ENCODE measurements at places on chromosomes 5 and 9.

DNA sequence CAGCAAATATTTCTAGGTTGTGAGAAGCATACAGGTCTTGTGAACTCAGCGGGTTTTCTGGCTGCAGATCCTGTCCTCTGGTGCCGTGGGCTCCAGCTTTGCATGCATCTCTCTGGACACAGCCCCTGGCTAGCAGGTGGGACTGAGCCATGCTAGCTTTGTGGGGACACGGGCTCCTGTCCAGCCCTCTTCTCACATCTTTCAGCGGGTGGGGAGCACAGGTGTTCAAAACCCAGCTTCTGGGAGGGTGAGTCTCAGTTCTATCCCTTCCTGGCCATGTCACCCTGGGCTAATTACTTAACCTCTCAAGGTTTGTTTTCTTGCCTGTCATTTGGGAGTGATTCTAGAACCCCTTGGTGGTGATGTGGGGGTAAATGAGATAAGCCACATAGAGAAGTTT lies 162.3 kb downstream of the ICE1 start:
- DNase-seq: no peak

- no peak for DNase-seq
These were observed 348.7 kb downstream of the MAN2A1 start for GRCh38 chr5:110038297-110038997.

- DNase-seq: no peak
These were observed 1.5 kb upstream of the KCNN2 start for GRCh38 chr5:114360357-114360756.

DNA sequence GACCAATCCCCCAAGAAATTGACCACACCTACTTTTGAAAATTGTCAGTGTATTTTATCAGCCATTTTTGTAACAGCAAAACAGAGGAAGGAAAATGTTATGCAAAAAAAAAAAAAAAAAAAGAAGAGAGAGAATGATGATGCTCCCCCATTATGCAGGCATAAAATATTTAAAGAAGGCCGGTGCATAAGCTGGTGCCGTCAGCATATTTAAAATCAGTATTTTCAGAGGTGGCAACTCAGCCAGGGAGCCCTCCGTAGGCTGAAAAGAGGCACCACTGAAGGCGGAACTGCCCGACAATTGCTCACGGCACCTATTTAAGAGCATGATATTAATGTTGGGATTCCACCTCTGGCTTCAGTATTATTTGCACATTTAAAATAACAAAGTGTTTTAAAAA lies 33.4 kb downstream of the IRX2 start:
- DNase-seq: no peak

GRCh38 chr5:136051486-136052220 lies 22.9 kb downstream of the TGFBI start:
- no peak for DNase-seq

DNA sequence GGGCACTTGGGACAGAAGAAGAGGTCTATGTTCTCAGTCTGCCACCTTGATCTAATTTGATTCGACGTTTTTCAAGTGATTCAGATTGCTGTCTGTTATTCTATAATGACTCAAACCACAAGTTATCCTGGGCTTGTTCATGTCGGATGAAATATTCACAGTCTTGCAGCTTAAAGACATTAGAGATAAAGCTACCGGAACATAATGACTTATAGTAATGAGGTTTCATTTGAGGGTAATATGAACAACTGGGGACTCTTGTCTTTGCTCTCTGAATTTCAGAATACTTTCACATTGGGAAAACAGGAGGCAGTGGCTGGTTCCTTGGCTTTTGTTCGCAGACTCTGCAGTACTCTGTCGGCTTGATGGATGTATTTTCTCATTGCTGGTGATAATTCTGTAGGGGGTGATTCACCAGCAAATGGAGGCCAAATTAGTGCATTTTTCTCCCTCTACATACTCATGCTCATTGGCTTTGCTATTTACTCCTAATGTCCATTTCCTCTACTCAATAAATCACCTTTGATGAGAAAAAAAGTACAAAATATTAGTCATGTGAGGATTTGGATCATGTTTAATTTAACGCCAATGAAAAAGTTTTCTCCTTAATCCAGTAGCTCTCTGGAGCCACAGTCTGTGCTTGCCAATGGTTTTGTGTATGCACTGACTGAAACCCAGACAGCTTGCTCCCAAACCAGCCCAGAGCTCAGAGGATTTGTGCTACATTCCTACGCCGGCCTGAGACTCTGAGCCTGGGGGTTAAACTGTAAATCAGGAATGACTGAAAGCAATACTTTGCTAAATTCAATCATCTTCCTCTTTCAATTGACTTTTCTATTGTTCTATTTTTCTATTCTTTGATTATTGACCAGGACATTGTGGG lies 154.7 kb upstream of the ANKH start:
- DNase-seq: no peak

DNA sequence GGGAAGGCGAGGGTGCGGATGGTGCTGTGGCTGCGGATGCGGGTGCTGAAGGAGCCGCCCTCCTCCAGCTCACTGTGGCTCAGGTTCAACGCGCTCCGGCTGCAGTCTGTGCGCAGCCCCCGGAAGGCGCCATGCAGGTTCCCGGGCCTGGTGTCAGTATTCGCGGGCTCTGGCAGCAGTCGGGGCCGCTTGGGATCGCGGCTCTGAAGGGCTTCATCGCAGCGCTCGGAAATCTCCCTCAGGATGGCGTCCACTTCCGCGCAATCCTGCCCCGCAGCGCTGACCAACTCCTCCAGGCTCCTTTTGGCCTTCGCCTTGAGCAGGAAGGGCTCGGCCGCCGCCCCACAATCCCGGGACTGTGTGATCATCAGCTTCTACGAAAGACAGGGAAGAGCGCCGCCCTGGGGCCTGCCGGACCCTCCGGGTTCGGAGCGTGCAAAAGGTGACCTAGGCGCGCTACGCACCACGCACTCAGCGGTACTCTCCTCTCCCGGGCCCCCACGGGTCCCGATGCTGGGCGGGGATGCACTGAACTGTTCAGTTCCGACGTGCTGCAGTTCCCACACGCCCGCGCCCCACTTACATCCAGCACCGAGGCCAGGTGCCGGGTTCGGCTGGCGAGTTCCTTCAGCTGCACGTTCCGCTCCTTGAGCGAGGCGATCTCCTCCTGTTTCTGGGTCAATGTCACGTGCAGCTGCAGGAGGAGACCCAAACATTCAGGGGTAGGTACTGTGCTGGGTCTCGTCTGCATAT lies 6.5 kb downstream of the MCIDAS start:
- DNase-seq: no peak

DNA sequence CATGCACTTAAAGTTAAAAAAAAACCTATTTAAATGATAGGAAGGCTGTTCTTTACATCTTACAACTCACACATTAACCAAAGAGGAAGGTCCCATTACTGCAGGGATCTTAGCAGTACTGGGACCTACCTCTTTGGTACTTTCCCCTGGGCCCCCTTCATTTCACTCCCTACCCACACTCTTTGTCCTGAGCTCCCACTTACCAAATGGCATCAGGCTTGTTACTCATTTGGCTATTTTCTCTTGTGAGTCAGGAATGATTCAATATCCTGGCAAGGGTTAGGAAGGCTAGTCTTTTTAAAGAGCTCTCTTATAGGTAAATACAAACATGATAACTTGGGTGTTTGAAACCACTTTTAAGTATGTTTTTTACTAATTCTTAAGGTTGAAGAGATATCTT lies 117.4 kb upstream of the ELL2 start:
- no peak for DNase-seq

DNA sequence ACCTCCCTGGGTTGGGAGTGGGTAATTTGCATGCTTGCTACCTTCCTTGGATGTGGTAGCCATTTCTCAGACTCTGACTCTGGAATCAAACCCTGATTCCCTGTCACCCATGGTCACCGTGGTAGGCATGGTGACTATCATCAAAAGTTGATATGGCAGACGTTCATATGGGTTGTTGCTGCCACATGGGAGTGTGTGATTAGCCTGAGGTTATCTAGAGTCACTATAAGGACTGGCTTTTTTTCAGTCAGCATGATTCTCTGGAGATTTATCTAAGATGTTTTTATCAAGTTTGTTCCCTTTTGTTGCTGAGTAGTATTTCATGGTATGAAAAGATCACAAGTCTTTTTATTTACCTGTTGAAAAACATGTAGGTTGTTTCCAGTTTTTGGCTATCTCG lies 7.0 kb downstream of the RCL1 start:
- no peak for DNase-seq

GRCh38 chr5:94690778-94691177 lies 72.3 kb downstream of the SLF1 start:
- no peak for DNase-seq

DNA sequence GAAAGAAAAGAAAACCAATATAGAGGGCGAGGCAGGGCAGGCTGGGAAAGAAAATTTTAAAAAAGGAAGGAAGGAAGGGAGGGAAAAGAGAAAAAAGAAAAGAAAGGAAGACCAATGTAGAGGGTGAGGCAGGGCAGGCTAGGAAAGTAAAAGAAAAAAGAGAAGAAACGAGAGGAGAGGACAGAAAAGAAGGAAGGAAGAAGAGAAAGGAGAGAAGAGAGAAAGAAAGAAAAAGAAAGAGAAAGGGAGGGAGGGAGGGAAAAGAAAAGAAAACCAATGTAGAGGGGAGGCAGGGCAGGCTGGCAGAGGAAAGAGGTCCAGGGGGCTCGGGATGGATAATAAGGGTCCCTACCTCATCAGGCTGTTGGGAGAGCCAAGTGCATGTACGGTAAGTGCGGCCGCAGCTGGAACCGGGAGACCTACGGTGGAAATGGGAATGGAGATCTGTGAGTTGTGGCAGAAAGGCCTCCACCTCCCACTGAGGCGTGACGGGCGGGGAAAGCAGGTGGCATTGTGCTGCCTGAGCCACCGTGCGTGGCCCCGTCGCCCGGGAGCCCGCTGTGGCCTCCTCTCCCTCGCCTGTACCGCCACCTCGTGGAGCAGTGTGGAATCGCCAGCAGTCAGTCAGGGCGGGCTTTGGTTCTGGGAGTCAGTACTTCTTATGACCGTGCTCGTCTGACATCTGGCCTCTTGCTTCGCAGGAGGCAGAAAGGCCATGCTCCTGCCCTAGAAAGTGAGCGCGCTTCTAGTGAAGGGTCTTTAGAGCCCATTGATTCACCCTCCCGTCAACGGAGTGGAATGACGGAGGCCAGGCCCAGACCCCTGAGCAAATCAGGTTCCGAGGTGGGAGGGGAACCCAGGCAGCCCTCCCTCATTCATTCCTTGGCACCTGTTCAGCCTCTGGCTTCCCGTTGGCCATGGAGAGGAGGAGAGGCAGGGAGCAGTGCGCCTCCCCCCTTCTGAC lies 10.4 kb upstream of the NHP2 start:
- peak; percentile 91 for DNase-seq

GRCh38 chr5:133690746-133691145 lies 78.4 kb upstream of the FSTL4 start:
- no peak for DNase-seq

- no peak for DNase-seq
These were observed 266.1 kb downstream of the CWC27 start for GRCh38 chr5:65034813-65035209.

GRCh38 chr9:109986521-109986991 lies 206.6 kb downstream of the PALM2AKAP2 start:
- no peak for DNase-seq

DNA sequence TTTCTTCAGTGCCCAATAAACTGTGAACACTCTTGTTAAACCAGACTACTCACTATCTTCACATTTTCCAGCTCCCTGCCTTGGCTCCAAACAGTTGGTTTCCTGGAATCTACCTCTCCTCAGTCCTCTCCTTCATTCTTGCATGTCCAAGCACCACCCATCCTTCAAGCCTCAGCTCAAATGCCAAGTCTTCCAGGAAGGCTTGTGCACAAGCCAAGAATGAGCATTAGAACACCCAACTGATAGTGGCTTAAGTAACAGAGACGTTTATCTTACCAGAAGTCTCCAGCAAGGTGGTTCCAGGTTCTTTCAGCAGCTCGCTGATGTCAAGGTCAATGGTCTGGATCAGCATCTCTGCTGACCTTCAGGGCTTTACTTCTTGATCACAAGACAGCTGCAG lies 60.1 kb downstream of the PTPDC1 start:
- no peak for DNase-seq

GRCh38 chr5:140391312-140391711 lies 10.3 kb upstream of the ANKHD1 start:
- DNase-seq: no peak

DNA sequence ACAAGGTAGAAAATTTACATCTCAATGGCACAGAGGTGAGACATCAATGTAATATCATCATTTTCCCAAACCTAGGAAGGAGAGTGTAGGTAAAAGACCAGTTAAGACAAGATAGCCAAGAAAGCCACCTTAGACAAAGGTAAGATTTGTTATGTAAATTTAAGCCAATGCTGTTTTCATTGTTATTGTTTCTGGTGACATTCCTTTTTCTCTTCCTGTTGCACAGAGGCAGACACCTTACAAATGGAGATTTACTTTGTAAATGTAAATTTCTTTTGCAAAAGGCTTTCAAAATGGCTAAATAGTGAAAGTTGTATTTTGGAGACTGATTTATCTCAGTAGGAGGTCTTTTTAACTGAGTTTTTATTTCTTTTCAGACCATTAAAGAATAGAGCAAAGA lies 159.1 kb downstream of the YIPF5 start:
- no peak for DNase-seq

DNA sequence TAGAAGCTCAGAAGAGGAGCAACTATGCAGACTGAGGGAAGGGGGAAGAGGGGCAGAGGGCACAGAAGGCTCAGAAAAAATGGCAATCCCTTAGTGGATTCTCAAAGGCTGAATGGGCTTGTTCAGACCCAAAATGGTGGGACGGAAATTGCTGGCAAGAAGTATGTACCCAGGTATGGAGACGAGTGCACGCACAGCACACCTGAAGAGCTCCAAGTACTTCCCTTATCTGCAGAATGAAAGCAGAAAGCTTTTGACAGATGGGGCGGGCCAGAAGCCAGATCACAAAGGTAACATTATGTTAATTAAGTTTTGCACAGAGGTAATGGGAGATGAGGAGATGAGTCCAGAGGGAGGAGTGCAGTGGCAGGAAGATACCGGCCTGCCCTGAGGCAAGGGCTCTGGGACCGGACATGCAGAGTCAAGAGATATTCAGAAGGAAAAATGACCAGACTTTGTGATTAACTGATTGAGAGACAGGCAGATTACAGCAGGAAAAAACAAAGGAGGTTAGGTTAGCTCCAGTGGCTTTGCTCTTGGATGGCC lies 138.1 kb upstream of the PIK3R1 start:
- DNase-seq: no peak

GRCh38 chr9:83006378-83006777 lies 56.6 kb downstream of the RASEF start:
- no peak for DNase-seq

DNA sequence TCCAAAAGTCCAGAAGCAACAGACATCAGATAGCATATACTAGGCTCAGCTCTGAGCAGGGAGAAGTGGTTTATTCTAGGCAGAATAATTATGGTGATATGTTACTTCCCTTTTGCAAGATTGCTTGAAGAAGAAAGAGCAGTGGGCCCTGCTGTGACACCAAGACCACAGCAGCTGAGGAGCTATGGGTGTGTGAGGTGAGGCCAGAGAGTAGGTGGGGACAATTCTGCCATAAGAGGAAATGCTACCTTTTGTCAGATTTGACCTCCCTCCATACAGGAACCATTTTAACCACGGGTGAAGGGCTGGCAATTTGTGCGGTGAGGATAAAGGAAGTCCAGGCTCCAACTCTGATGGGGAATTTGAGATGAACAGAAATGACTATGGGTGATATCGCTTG lies 51.3 kb downstream of the TNFSF15 start:
- no peak for DNase-seq

GRCh38 chr9:36306471-36307306 lies 48.4 kb upstream of the GNE start:
- no peak for DNase-seq

GRCh38 chr5:95380103-95380628 lies 11.0 kb upstream of the FAM81B start:
- DNase-seq: no peak

GRCh38 chr9:117091529-117091928 lies 323.3 kb downstream of the ASTN2 start:
- DNase-seq: no peak

- DNase-seq: no peak
These were observed 8.9 kb upstream of the NKX2-5 start for GRCh38 chr5:173243831-173244305.

All from stimulated activated CD4-positive, alpha-beta T cell treated with anti-CD3 and anti-CD28 coated beads, TNF-alpha, amount 100 ng/mL, for 4 hours (primary cell).